Esophagus mucosa (tissue), 1 donor: ENCODE measurements at places on chromosomes 5 and 9.
A peak's percentile ranks its signal among the peaks of the same experiment; 100 is the strongest.

GRCh38 chr9:93492327-93492726 lies 38.9 kb upstream of the FAM120AOS start:
- no peak for ATAC-seq

- no peak for ATAC-seq
Measured at GRCh38 chr5:5352675-5353074, 69.8 kb upstream of the ICE1 start.

- no peak for ATAC-seq
Measured at GRCh38 chr9:129289883-129290282, 111.8 kb upstream of the IER5L start.

- ATAC-seq, result no peak
Measured at GRCh38 chr5:167639273-167639672, 652.2 kb upstream of the WWC1 start.

GRCh38 chr5:132325691-132326090 lies 31.5 kb downstream of the SLC22A4 start:
- ATAC-seq, result no peak

GRCh38 chr5:128777052-128777451 lies 188.2 kb upstream of the SLC27A6 start:
- ATAC-seq, result no peak

GRCh38 chr5:103066326-103066725 lies 53.6 kb downstream of the GIN1 start:
- no peak for ATAC-seq

GRCh38 chr5:87650284-87650683 lies 237.6 kb upstream of the CCNH start:
- no peak for ATAC-seq

DNA sequence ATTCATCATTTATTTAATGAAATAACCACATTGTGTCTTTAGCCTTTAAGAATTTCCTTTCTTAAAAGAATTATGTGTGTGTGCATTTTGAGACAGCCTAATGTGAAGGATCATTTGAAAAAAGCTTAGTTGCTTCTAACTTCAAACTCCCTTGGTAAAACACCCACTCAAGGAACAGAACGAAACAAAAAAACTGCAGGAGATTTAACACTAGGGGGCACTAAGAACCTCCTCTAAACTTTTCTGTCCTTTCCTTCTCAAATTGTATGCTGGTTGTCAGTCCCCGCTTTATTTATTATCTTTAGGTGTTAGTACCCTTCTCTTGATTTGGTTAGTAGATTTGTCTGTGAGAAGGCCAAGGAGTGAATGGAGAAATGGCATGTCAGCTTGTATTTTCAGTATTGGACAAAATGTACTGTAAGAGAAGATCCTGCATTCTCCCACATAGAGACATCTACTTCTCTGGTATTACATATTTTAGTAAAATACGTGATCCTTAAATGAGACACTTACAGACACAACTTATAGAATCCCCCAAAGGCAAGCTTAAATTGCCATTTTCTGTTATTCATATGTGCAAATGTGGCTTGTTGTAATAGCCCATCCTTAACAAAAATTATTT lies 229.7 kb downstream of the MRPS30 start:
- ATAC-seq, result no peak

GRCh38 chr9:127132375-127132774 lies 9.9 kb upstream of the ANGPTL2 start:
- no peak for ATAC-seq

DNA sequence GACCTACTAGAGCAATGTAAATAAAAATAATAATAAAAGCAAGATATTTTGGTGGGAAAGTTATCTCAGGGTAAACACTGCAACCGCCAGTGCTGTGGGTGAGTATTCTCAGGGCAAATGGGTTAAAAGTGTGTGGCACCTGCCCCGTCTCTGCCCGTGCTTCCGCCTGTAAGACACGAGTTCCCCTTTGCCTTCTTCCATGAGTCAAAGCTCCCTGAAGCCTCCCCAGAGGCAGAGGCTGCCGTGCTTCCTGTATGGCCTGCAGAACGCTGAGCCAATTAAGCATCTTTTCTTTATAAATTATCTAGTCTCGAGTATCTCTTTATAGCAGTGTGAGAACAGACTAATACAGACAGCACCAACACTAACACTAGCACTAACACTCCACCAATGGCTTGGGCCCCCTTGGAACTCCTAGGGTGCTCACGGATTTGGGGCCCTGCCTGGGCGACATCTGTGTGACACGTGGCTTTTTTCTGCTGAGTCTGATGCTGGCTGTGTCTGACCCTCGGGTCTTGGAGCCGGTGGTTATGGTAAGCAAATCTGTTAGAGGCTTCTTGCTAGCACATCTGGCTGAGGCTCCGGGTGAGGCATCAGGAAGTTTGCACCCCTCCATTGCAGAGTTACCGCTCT lies 10.6 kb downstream of the PLEKHG4B start:
- no peak for ATAC-seq

DNA sequence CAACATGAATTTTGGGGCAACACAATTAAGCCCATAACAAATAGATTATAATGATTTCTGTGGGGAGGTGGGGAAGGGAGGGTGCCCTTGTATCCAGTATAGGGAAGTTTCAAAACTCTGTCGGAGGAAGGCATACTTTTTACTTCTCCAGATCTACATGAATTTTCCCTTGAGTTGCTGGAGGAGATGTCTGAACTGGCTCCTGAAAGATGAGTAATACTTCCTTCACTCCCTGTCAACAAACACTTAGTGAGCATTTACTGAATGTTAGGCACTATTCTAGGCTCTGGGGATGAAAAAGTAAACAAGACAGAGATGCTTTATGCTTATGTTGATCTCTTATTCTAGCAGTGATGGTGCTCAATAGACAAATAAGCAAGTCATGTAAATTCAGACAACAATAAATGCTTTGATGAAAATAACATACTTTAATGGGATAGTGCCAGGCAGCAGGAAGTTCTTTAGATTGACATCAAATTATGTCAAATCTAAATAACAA lies 197.9 kb upstream of the ANKH start:
- ATAC-seq, result peak; percentile 46

GRCh38 chr9:123438821-123439220 lies 82.8 kb downstream of the CRB2 start:
- no peak for ATAC-seq

GRCh38 chr9:37635808-37636207 lies 14.9 kb upstream of the FRMPD1 start:
- ATAC-seq, result peak; percentile 17

GRCh38 chr5:144156767-144157171 lies 13.7 kb downstream of the YIPF5 start:
- peak; percentile 68 for ATAC-seq

GRCh38 chr5:53943938-53944337 lies 366.4 kb downstream of the ARL15 start:
- ATAC-seq, result no peak

DNA sequence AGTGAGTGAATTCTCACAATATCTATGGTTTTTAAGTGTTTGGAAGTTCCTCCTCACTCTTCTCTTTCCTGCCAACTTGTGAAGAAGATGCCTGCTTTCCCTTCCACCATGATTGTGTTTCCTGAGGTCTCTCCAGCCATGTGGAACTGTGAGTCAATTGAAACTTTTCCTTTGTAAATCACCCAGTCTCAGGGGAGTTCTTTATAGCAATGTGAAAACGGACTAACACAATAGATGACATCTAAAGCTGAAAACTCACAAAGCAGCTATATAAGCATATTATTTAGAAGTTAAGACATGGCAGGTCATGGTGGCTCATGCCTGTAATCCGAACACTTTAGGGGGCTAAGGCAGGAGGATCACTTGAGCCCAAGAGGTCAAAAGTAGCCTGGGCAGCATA lies 130.2 kb downstream of the ARRDC3 start:
- no peak for ATAC-seq

DNA sequence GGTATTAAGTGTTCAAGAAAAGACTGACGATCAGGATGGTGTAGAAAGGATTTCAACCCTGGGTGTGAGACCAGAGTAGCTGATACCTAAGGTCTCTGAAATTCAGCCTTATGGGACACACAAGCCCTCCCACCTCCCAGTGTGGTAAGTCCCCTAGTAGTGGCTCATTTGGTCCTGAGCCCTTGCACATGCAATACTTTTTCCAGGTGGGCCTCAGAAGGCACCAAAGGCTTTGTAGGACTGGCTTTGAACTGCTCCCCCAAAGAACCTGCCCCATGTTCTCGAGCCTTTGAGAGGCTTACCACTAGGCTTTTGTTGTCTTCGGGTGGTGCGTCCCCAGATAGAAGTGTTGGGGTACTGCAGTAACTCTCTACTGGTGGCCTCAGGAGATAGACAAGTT lies 803 bp downstream of the GARIN3 start:
- ATAC-seq, result no peak

DNA sequence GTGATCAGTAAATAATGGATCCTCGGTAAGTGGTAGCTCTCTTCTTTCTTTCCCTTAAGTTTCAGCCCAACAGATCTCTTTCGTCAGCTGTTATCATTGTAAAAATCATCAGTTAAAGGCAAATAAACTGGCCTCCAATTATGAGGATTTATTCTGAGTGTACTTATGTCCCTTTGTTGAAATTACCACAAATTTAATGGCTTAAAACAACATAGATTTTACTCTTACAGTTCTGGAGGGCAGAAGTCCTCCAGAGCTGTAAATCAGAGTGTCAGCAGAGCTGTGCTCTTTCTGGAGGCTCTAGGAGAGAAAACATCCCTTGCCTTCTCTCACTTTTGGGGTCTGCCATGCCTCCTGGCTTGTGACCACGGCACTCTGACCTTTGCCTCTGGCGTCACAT lies 104.6 kb downstream of the INSYN2B start:
- no peak for ATAC-seq

GRCh38 chr9:126700903-126701812 lies 87.4 kb downstream of the LMX1B start:
- ATAC-seq, result no peak

- ATAC-seq, result peak; percentile 51
Measured at GRCh38 chr5:72451741-72452505, 55.3 kb downstream of the ZNF366 start.

DNA sequence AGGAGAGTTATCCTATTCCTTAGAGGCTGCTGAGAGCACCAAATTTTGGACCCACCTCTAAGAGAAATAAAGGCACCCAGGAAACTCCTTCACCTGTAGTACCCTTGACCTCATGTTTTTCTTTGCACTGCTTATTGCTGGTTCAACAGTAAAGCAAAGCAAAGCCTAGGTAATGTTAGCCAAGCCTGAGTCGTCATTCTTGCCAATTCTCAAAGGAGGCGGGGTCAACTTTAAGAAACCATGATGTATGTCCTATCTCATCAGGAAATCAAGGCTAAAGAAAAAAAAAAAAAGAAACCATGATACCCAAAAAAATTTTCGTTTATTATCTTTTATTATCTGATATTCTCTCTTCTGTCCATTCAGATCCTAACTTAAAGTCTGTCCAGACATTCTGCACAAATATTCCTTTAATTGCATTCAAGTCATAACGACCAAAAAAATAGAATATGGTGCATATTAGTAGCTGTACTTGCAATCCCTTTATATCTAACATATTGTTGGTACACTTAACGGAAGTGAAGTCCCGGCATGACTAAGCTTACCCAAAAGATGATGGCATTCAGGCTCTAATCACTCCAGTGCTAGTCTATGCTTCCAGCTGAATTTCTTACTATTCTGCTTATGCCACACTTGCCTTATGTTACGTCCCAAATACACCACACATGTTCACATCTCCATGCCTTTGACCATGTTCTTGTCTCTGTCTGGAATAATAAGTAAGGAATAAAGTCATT lies 1.8 kb downstream of the AUH start:
- no peak for ATAC-seq

GRCh38 chr9:95316274-95316673 lies 1.2 kb downstream of the FANCC start:
- ATAC-seq, result no peak

GRCh38 chr5:147407094-147407681 lies 102.7 kb downstream of the DPYSL3 start:
- ATAC-seq, result no peak

GRCh38 chr9:131111854-131112311 lies 13.5 kb upstream of the NUP214 start:
- no peak for ATAC-seq

DNA sequence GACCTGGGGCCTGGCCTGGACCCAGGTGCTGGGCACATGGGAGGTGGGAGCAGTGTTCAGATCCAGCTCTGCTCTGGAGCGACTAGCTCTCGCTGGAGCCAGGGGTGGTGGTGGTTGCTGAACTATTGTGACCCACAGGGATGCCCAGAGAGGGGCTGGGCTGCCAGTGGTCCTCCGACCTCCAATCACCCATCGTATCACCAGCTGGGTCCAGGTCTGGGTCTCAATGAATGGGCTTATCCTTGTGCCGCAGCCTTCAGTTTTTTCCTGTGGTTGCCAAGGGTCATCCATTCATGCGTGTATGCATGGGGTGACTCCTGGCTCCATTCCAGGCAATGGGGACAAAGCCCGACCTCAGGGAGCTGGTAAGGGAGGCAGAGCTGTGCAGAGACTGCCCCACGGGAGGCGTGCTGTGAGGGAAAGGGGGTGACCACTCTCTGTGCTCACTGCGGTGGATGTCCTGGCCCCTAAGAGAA lies 68.6 kb upstream of the RNF130 start:
- no peak for ATAC-seq

- no peak for ATAC-seq
Measured at GRCh38 chr5:178347956-178348355, 115.4 kb upstream of the PHYKPL start.

DNA sequence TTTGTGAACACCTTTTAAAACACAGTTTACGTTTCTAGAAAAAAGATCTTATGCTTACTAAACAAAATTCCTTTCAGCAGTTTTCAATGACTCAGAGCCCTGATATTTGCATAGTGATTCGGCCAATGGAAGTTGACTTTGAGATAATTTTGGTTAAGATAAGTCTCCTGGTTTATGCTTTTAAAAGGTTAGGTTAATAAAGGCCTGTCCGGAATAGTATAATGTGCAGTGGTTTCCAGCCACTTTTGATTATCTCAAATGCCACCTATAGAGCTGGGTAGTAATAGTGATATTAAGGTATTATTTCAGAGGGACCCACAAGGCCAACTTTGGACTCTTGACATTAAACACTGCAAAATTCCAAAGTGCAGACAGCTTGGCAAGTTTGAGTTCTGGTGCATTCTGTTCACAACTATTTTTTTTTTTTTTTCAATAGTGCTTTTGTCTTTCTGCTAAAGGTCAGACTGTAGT lies 86.1 kb downstream of the F2RL2 start:
- no peak for ATAC-seq

DNA sequence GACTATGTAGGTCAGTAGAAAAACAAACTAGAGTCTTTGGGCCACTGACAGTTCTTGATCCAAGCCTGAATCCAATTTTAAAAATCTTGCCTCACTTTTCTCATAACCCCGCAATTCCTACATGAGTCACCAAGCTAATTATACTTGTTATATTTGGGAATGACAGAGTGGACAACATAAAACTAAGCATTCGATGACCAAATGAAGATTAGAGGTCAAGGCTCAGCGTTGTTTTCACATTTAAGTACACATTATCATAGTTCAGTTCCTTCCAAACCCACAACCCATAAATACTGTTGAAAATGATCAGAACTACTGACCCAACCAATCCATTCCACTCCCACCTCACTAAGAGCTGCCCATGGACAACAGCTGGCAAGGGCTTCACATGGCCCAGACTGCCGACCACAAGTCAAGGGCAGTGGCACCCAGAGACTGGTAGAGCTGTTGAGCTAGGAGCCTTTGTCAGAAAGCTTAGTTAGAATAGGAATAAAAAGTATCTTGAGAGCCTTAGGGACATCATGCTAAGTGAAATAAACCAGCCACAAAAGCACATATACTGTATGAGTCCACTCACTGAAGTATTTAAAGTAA lies 64.2 kb downstream of the MYO10 start:
- ATAC-seq, result no peak
